ENCODE measurements at places on chromosomes 12 and 14. TPM values are rescaled to one million over a fixed set of nuclear protein-coding genes. Genes with fewer than 3 reads are reported as not detected.

Gene CLEC9A
- total RNA-seq = not detected

GRCh38 chr14:97707603-97708002 lies 910.4 kb downstream of the VRK1 start:
- DNase-seq = no peak

Gene ANKRD33
- total RNA-seq = not detected

GRCh38 chr12:101044512-101045059 lies 165.5 kb downstream of the SLC5A8 start:
- DNase-seq = no peak

Gene PRPH
- 0.57 TPM for total RNA-seq

Gene SYNDIG1L
- not detected for total RNA-seq

- DNase-seq = no peak
Measured at GRCh38 chr12:125121106-125121505, 55.9 kb downstream of the AACS start.

DNA sequence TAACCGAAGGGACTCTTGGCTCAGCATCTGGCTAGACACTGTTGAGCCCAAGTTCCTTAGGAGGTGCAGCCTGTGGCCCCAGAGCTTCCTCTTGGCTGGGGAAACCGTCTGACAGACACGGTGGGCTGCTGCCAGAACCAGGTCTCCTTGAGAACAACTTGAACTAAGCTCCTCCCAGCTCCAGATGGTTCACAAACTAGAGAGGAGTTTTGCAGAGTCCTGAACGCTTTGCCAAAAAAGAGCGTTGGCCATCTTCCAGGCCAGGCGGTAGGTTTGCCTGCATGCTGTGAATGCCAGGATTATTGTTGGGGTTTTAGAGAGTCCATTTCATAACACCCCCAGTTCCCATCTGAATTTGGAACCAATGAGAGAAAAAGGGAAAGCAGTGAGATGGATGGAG lies 399.8 kb downstream of the RGS6 start:
- no peak for DNase-seq

GRCh38 chr12:124361074-124361970 lies 66.4 kb downstream of the RFLNA start:
- no peak for DNase-seq

Gene PLBD1
- 24.4 TPM for total RNA-seq

All from Right ventricle myocardium inferior (tissue), 1 donor.